ENCODE measurements at places on chromosomes 1 and 21.

- no peak for DNase-seq
These were observed 9.7 kb upstream of the GATAD2B start for GRCh38 chr1:153932156-153933131.

GRCh38 chr1:26938659-26939025, 17.1 kb downstream of the NUDC start:
- no peak for DNase-seq

DNA sequence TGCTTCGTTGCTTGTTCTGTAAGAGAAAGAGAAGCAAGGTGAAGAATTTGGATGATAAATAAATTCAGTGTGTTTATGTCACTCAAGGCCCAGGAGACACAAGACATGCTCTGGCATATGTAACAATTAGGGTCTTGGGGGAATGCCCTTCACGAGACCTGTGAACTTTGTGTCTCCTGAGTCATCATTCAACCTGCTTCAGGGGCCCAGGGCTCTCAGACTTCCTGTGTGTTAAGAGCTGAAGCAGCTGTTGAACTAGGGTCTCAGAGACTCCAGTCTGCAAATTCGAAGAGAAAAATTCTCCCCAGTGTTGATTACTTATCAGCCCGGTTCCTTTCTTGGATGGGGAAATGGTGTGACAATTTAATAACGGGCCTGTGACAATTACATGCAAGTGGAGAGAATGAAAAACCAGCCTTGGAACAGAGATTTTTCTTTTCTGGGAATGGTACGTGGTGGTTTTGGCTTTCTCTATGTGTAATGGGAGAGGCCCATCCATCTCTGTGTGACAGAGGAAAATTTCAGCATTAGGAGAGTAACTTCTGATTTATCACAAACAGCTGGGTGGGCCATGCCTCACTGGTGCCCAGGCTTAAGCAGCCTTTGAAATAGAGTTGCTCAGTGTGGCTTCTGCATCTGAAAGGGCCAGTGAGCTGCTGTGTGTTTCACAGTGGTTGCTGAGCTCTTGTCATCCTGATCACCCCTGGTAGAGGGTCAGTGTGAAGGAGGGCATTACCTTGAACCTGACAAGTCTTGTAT, 22.4 kb downstream of the HUNK start:
- DNase-seq: no peak

- DNase-seq: no peak
These were observed 12.3 kb upstream of the SSR2 start for GRCh38 chr1:156033011-156033410.

DNA sequence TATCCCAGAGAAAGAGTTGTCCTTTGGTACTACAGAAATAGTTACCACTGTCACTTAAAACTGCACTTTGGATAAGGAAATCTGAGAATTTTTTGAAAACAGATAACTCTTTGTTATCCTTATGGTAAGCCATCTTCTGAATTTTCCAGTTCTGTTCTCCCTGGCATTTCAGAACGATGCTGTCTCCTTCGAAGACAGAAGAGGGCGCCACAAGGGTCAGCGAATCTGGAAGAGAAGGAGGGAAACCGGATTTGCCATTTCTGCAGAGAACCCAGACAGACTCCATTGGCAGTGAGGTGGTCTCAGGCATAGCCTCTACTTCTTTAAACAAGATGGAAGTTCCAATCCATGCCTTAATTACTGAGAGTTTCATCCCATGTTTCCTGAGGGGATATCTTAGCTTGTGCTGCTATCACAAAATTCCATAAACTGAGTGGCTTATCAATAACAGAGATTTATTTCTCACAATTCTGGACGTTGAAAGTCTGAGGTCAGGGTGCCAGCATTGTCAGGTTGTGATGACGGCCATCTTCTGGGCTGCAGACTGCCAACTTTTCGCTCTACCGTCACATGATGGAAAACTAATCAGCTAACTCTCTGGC, 6.4 kb downstream of the FCRL2 start:
- DNase-seq: no peak

GRCh38 chr21:29775462-29775861, 164.3 kb downstream of the GRIK1 start:
- DNase-seq: no peak

- DNase-seq: no peak
These were observed 13.5 kb downstream of the ATP2B4 start for GRCh38 chr1:203640117-203640516.

- no peak for DNase-seq
These were observed 494.6 kb upstream of the ADGRL4 start for GRCh38 chr1:79501153-79501552.

DNA sequence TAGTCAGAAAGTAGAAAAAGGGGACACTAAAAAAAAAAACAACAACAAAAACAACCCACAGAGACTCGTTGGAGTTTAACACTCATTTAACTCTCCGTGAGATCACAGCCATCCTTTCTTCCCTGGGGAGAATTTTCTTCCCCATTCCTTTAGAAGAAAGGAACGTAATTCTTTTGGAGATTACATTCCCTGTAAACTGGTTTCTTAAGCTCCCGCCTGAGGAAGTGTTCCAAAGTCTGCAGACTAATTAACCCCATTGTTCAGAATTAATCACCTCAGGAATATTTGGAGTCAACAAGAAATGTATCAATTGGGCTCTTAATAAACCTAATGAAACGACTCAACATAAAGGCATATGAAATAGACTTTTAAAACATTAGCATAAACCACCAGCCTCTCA, 228.2 kb upstream of the CSF3R start:
- DNase-seq: no peak

DNA sequence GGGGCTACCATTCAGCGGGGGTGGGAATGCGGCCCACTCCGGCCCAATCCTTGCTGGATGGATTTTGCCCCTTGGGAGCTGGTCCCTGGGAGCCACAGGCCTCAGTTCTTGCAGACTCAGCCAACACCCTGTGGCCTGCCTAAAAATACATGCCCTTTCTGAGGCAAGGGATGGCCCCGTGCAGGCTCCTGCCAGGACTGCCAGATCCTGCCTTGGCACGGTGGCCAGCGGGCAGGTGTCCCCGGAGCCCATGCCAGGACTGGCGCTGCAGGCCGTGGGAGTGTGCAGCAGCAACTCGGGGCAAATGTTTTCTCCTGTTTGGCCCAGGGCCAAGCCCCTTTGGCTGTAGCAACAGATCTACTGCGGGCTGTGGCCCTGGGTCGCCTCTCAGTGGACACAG, 1.6 kb upstream of the PANK4 start:
- no peak for DNase-seq

DNA sequence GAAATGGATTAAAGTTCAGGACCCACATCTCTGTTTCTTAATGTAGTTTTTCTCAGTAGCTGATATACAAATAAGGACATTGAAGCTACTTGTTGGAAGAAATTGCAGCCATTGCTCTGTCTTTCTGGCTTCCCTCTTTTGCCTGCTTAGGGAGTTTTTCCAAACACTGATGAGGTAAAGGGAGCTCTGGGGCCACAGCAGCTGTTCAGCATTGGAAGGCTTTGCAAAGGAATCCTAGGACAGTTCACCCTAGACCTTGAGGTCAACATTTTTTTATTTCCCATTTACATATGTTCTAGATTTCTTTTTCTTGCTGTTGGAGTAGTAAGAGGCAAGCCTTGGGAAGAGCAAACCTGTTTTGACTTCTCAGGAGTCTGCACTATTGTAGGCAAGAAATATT, 126.9 kb upstream of the PLPPR5 start:
- DNase-seq: no peak

DNA sequence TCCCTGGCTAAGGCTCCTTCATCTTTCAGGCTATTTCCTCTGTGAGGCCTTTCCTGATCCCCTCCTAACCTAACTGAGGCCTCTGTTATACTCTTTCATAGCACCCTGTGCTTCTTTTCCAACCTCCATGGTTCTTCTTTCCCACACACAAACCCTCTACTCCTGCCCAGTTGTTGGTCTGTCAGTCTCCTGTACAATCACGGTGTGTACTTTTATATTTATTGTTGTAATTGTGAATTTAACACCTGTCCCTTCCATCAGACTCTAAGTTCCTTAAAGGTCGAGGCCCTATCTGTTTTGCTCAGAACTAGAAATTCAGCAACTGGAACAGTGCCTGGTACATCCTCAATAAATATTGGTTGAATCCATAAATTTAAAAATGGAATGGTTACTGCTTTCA, 100.2 kb upstream of the KCNE2 start:
- no peak for DNase-seq

- no peak for DNase-seq
These were observed 1.4 kb upstream of the TNFRSF14 start for GRCh38 chr1:2554621-2555387.

DNA sequence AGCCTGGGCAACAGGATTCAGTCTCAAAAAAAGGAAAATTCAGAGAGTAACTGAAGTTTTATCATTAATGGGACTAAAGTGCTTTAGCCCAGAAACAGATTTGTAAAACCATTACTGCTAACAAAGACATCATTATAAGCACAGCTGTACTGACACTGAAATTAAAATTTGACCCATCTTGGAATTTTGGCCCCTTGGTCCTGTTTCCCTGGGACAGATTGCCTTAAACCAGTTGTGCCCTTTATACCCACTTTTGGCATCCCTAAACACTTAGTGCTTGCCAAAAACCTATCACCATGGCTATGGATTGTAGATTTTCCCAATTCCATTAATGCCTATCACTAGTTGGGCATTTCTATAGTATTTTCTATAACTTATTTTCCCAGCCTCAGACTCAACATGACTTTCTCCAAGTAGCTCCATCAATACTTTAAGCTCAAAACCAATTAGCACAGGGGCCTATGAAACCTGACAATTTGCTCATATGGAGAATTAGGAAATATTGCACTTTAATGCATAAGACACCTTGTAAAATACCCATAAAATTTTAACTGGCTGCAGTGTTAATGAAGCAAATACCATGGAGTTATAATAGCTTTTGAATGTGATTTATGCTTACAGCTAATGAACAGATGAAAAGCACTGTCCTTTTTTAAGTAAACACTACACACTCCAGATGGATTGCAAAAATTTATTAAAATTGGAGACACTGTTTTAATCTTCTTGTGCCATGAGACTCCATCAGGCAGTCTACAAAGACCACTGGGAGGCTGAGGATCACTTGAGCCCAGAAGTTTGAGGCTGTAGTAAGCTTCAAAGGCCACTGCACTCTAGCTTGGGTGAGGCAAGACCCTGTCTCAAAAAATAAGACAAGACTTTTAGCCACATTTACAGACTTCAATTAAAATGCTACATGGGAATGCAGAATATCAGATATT, 4.3 kb downstream of the GAS5 start:
- no peak for DNase-seq

- DNase-seq: no peak
These were observed at the start of gene ITPKB for GRCh38 chr1:226738995-226739695. Gene ITPKB, minus strand, starts transcription at chr1:226739282. Its CDS starts 1,824 bp downstream, at chr1:226737458.

DNA sequence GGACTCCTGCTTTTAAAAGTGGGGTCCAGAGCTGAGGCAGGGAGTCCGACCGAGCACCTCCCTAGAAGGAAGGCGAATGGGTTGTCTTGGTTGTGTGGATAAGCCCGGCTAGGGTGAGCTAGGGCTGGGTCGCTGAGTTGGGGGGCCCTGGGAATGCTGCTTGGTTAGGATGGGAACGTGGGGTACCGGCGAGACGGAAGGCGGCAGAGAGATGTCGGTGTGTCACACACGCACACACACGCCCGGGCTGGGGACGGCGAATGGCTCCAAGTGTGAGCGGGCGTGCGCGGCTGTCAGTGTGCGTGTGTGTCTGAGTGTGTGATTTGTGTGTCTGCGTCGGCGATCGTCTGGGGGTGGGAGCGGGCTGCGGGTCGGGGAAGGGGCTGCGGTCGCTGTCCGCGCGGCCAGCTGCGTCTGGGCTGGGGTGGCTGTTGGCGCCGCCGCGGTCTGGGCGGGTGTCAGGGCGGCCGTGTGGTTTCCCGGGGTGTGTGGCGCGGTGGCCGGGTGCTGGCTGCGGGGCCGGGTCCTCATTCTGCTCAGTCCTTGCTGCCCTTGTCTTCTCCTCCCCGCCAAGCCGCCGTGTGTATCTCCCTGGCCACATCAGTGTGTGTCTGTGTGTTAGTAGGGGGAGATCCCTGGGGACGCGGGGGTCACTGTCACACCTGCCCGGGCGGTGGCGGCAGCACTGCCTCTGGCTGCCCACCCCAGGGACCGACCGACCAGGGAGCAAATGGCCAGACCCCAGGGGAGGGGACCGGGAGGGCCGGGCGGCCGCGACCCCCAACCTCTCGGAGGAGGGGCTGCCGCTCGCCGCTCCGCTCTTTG, 1.1 kb downstream of the EFNA3 start:
- no peak for DNase-seq

DNA sequence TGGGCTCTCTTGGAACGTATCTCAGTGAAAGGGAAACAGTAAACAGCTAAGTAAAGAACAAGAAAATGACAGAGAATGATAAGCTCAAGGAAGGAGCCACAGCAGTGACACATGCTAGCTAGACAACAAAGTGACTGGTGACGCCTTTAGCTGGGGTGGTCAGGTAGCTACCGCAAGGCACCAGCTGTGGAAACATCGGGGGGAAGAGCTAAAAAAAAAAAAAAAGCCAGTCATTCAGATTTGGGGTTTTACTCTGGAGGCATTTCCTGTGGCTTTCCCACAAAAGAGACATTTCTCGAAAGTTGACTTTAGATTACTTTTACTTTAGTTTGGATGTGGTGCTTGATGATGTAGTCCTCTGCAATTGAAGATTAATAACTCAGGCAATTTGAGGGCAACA, 2.1 kb downstream of the FHAD1 start:
- peak; percentile 47 for DNase-seq

- DNase-seq: no peak
These were observed 20.9 kb downstream of the TMPRSS2 start for GRCh38 chr21:41487082-41487481.

DNA sequence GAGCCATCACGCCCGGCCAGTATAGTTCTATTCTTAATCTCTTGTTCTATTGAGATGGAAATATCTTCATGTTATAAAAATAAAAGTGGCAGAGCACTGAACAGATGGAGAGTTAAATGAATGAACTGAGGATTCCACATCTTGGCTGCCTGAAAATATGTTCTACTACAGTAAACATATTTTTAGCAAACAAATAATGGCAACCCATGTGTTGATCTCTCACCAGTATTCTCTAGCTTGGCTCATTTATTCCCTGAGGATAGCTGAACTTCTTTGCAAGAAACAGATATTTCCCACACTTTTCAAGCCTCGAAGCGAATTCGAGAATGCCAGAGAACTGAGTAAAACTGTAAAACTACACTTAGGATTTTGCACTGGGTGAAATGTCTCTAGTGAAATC, 58.9 kb downstream of the DIRAS3 start:
- DNase-seq: no peak

DNA sequence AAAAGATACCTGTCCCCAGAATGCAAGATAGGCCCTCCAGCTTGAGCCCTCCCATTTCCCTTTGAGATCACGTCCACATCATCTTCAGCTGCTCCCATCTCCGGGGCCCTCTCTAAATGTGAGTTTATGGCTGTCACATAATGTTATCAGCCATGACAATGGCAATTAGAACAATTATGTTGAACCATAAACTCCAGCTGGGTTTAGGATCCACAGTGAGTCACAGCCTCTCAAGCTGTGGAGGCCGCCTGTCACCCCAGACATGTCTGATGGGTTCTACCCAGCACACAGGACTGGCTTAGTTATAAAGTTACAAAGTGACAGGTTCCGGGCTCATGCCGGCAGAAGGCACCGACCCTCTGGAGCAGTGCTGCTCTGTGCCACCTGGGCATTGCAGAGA, 597.3 kb downstream of the PTPRU start:
- DNase-seq: no peak

- DNase-seq: no peak
These were observed 9.9 kb downstream of the PRKCZ start for GRCh38 chr1:2060072-2060471.

All from activated naive CD8-positive, alpha-beta T cell treated with anti-CD3 and anti-CD28 coated beads, Interleukin-2, amount 50 U/mL, for 16 hours (primary cell).